Right lobe of liver (tissue), 6 donors: ENCODE measurements at places on chromosomes 4 and X.
A peak's percentile ranks its signal among the peaks of the same experiment; 100 is the strongest.

DNA sequence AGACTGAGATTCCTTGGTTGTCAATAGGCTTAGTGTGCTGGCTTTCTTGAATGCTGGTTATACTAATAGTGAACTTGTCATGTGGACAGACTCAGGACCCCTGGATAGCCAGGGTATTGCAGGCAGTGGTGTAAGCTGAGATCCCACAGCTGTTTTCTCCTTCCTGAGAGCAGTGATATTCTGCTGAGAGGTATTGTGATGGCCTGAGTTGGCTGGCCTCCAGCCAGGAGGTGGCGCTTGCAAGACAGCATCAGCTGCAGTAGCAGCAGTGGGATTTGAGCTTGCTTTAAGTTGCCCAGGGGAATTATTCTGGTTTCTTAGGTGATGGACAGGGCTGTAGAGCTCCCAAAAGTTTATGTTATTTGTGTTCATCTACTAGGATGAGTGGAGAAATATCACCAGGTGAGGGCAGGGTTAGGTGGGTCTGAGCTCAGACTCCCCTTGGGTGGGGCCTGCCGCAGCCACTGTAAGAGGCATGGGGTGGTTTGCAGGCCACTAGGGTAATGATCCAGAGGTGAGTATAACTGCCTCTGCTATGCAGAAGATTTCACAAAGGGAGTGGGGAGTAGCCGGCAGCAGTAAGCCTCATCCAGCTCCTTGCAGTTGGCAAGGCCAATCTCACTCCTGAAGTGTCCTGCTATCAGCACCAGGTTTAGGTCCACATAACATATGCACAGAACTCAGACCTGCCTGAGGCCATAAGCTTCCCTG lies 66.2 kb downstream of the IL15 start:
- DNase-seq, result no peak

GRCh38 chrX:8048466-8048865 lies 121.3 kb upstream of the PNPLA4 start:
- no peak for DNase-seq

DNA sequence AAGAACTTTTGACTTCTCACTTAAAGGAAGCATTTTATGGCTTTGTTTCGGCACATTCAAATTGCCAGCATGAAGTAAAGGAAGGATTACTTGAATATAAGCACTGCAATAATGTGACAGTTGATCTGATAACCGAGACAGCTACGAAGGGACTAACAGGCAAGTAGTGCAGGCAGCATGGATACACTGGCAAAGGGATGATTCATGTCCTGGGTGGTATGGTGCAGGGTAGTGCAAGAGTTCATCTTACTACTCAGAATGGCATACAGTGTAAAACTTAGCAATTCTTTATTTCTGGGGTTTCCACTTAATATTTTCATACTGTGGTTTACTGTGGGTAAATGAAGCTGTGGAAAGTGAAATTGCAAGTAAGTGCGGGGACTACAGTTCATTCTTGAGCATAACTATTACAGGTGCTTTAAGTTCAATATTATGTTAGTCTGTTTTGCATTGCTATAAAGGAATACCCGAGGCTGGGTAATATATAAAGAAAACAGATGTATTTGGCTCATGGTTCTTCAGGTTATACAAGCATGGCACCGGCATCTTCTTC lies 611.8 kb downstream of the SPOCK3 start:
- DNase-seq, result no peak

- DNase-seq, result no peak
These were observed 57.7 kb upstream of the TENM3 start for GRCh38 chr4:182185491-182185890.

DNA sequence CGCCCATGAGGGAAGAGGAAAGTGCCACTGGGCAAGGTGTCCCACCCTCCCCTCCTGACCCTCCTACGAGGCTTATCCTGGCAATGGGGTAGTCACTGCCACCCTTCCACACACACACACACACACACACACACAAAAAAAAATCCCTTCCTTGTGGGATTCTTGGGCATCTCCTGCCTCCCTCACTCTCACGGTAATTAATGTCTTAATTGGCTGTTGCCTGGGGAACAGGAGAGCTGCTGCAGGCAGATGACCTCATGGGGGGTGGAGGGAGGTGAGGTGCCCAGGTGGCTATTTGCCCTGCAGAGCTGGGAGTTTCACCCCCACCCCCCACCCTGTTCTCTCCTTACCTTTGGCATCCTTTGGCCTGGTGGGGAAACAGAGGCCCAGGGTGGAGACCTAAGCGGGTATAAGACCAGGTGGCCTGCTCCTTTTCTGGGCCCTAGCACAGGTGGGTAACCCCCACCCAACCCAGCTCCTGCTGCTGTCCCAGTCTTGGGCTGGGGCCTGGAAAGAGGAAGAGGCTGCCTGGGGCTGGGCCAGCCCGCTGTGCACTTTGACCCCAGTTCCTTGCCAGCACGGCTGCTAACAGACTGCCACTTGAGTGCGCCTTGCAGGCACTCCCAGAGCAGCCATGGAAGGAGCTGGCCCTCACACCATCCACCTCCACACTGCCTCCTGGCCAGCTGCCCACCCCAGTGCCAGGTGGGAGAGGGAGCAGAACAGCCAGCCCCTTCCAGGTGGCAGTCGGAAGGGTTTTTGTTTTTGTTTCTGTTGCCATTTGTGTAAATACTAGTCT lies 12.6 kb downstream of the EFNB1 start:
- DNase-seq, result peak; percentile 73

- no peak for DNase-seq
These were observed 140.9 kb downstream of the SHOX start for GRCh38 chrX:771536-771935.

- no peak for DNase-seq
These were observed 24.8 kb downstream of the TKTL1 start for GRCh38 chrX:154320406-154320805.

GRCh38 chrX:96447161-96447560 lies 237.5 kb upstream of the DIAPH2 start:
- DNase-seq, result no peak

- no peak for DNase-seq
These were observed 1.1 kb downstream of the TMEM35A start for GRCh38 chrX:101079736-101080270.

DNA sequence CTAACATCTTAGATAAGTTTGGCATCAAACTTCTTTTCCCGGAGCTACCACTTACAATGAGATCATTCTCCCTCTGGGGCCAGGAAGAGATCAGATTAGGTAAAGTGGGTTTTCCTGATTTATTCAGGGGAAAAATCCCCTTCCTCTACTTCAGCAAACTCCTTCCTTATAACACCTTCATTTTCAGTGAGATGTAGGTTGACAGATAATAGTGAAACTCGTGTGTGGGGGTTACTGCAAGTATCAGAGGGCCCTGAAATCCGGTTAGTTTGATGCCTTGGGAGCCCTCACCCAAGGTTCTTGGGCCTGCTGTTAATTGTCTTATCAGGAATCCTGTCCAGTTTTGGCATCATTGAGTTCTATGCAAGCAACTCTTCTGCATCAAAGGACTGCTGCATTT lies 10.8 kb downstream of the FTHL17 start:
- no peak for DNase-seq
